ENCODE measurements at places on chromosomes 2 and 18.

DNA sequence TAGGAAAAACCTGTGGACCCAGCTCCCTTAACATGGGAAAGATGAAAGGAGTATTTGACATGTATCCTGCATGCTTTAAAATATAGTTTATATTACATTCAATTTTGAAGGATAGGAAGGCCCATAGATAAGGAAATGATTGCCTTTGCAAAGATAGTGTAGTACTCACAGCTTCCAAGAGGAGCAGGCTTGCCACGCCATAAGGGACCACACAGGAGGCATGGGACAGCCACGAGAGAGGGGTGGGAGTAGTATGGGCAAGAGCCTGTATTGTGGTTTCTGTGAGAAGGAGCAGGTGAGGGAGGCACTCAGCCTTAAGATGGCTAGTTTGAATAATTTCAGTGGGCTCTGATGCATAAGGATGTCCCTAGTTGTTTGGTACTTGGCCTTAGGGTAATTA, 740.3 kb downstream of the SATB2 start:
- DNase-seq: no peak

- no peak for DNase-seq
These were observed 79.1 kb downstream of the DPP4 start for GRCh38 chr2:161994761-161995520.

GRCh38 chr2:79275197-79275596, 115.6 kb upstream of the REG3A start:
- DNase-seq: no peak

DNA sequence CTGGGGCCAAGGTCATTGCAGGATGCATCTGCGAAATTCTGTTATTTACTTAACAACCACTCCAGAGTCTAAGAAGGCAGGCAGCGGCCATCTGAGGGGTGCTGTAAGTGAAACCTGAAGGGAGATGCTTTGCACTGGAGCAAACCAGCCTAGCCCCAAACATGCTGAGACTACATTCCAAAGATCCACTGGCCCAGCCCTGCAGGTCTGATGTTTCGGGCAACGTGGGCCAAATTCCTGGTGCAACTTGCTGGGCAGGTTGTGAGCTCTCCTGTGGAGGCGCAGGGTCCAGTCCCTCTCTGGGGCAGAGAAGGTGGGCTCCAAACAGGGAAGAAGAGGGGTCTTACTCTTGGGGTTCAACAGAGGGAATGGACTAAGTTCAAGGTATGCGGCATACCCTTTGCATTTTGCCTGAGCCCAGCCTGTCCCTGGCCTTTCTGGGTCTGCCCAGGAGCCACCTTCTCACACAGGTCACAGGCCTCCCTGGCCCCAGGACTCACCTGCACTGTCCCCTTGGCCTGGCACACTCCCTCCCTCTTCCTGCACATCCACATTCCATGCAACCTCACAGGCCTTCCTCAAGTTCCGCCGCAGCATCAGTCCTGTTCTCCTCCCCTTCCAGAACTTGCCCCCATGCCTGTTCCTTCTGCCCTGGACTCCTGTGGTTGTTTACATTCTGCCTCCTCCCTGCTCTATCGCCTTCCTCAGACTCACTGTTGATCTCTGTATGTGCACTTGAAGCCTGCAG, 5.1 kb upstream of the MAL start:
- DNase-seq: no peak

DNA sequence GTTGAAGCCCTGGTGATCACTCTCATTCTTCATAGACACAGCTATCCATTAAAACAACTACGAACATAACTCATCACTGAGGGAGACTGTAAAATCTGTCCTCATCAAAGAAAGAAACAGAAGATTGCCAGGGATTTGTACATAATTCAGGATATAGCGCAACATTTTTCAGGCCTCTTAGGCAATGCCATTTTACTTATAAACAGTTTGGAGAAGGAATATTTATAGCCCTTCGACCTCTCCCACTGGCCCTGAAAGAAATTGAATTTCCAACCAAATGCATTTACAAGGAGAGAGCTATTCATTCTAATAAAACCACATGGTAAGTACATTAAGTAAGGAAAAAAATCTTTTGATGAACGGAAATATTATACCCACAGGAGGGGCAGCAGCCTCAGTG, 295.0 kb downstream of the RAD51AP2 start:
- no peak for DNase-seq

GRCh38 chr2:48943436-48943835, 187.9 kb upstream of the LHCGR start:
- DNase-seq: no peak

DNA sequence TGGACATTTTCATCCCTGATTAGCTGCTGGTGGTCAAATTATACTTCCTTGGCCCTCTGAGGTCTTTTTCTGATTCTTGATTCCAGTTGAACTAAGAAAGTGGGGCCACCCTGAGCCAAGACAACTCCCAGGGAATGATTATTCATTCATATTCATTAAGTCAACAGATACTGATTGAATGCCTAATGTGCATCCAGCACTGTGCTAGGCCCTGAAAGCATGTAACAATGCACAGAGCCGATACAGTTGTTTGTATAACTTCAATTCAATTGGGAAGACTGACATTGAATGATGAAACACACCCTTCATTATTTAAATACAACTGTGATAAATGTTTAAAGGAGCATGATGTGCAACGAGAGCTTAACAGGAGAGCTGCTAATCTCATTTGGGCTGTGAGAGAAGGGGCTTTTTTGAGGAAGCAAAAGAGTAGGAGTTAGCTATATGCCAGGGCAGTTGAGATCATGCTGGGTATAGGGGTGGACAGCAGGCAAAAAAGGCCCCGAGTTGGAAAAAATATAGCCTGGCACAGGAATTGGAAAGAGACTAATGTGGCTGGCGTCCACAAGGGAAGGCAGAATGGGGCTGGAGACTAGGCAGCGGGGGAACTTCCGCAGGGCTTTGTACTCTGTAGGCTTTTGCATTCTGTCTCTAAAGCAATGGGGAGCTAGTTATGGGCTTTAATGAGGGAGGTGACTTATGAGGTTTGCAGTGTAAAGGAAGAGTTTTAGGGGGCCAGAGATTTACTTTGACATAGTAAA, 57.2 kb upstream of the ACVR1 start:
- no peak for DNase-seq

DNA sequence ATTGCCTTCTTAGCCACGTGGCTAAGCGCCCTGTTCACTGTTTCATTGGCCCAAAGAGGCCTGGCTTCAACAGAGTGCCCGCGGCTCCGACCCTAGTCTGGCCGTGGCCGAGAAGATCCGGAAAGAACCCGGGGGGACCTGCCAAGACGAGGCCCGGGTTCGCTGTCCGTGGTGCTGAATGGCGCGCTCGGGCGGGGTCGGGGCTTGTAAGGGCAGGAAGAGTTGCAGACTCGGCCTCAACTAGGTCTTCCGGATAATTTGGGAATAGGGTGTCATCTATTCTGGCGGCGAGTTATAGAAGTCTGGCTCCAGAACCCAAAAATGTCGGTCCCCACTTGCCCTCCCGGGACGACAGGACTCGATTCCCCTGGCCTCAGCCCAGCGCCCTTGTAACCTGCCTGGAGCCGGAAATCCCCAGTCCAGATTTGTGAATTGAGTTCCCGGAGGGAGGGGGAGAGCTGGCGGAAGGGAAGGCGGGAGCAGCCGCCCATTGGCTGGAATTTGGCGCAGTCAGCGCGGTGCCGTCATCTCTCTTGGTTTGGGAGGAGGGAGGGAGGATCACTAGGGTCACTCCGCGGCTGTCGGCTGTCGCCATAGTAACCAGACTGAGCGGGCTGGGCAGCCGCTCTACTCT, 3.5 kb downstream of the CDK5R2 start:
- peak; percentile 92 for DNase-seq

GRCh38 chr18:27124196-27124595, 60.9 kb downstream of the CHST9 start:
- DNase-seq: no peak

DNA sequence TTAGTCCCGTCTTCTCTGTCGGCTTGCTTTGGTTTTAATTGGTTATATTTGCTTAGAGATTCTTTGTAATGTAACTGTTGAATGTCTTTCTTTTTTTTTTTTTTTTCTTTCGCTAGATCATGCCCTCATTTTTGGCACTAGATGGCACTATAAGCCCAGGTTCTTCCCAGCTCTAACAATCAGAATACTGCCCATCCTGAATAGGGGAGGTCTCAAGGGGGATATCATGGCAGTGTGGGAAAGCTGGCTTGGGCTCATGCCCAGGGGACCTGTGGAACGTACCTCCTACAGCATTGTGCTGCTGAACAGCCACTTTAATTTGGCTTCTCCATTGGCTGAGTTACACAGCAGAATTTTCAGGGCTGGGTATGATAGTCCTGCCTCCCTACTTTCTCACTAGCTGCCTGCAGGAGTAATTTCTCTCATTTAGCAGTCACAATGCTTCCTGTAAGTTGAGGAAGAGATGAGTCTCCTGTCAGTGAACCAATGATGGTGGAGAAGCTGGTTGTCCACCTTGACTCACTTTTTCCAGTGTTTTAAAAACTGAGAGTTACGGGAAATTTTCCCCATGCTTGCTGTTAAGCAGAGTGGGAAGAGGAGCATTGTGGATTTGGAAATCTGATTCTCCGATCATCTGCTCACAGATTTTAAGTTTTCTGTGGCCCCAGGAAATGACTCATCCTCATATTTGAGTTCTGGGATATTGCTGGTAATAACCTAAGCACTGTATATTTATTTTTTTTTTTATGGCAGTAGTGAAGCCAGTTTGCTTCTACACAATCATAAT, 47.2 kb downstream of the RAD51AP2 start:
- peak; percentile 60 for DNase-seq

DNA sequence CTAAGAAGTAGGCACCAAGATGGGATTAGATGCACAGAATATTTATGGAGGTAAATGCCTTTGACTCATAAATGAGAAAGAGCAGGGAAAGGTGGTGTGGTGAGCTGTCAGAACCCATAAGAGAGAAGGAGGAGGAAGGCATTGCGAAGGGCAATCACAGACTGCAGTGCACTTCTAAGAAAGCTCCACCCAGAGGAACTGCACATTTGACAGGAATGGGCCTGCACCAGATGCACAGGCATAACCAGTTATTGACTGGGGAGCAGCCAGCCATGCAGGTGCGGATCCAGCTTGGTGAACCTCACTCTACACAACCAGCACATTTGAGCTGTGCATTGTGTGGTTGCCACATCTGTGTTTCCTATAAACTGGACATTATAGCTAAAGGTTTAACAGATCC, 62.2 kb upstream of the L3MBTL4 start:
- no peak for DNase-seq

DNA sequence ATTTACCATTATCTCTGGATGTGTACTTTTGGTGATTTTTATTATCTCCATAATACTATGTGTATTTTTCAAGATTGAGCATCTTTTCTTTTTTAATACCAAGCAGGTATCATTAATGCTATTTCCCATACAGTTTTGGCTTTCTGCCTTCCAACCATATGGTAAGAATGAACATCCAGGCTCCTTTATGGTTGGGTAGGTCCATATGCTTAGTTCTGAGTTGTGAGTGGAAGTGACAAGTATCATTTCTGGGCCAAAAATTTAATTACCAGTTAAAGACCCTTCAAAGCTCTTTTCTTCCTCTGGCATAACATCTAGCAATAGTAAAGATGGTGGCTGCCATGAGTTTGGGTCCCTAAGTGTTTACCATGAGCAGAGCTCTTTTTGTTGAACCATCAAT, 4.3 kb upstream of the RBM43 start:
- no peak for DNase-seq
